Hepatocyte (in vitro differentiated cells): ENCODE measurements at places on chromosomes 2 and 18.

GRCh38 chr18:9756271-9756932, 48.3 kb downstream of the RAB31 start:
- no peak for DNase-seq

- peak; percentile 38 for DNase-seq
Observed at GRCh38 chr2:201118961-201119854, 3.2 kb downstream of the CFLAR start.

DNA sequence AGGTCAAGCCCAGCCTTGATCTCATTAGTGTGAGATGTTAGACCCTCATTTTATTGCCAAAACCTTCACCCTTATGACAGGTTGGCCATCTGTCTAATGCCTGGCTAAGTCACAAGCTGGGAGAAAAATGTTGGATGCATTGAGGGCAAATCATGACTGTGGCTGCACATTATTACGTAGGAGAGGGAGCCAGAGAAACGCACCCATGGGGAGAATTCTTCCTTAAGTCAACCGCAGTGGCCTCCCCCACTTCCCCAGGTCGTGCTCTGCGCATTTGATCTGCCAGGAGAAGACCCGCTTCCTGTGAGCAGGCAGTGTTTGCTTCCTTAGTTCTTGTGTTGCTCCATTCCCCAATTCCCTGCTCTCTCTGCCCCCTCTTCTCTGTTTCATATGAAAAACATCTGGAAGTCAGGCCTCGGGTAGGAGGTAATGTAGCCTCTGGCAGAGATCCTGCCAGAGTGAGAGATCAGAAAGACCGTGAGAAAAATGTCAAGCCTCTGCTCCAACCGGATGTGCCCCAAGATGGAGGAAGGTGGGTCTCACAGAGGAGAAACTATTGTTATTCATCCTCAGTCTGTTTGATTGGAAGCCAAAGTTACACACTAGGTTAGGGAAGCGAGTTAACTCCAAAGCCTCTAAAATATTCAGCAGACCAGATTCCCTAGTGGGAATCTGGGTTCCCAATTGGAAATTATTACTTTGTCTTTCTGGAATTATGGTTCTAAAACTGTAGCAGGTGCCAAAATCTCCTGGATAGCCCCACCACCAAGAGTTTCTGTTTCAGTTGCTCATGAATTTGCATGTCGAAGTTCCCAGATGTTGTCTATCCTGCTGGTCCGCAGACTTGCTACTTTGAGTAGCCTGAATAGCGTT, 144.3 kb upstream of the PELI1 start:
- no peak for DNase-seq

DNA sequence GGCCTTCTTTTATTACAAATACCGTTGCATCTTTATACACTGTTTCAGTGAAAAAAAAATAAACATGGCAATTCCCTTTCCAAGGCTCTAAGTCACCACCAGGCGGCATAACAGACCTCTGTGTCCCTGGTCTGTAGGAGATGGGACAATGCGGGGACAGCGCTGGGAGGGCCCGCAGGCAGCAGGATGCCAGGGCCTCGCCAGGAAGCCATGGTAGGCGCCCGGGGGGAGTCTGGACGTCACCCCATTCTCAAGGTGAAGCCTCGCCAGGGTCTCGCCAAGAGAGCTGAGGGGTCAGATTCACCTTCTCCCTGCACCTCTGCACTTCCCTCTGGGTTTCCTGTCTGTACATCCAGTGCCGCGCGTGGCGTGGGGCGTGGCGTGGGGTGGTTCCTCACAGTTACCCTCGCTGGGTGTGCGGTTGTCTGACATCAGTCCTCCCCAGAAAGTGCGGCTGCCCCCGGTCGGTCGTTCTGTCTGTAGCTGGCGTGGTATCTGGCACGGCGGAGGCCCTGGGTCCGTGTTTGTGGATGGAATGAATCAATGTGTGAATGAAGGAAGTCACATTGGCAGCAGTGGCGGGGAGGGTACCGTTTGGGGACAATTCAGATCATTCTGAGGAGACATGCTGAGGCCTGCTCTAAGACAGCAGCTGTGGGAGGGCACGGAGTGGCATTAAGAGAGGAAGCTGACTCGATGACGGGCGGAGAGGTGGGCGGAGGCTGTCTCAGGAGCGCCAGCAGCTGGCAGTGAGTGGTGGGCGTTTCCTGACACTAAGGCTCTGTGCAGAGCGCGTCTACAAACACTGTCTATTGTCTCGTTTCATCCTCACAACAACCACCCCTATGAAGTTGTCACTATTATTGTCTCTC, 46.0 kb downstream of the LRRFIP1 start:
- peak; percentile 63 for DNase-seq

- DNase-seq, result no peak
Observed at GRCh38 chr2:97751752-97752151, 38.4 kb downstream of the ZAP70 start.

DNA sequence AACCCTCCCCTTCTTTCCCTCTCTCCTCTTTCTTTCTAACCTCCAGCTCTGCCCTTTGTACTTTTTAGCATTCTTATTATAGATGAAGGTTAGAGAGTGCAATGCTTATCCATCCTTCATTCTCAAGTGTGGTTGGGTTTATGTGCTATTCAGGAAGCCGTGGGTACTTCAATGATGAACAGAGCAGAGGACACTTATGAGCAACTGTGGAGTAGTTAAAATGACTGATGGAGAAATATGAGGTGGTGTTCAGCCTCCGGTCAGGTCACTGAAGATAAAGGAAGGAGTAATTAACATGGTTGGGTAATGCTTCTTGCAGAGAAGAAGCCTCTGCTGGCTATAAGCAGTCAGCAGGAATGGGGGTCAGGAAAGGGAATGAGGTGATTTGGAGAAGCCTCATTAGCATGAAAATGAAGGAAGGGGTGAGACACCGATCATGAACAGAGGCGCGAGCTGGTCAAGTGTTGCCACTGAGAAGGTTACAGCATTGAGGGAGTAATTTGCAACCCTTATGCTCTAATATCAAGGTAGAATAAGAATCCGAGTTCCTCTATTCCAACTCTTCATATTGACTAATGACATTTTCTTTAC, 174.7 kb downstream of the LPIN1 start:
- DNase-seq, result no peak

DNA sequence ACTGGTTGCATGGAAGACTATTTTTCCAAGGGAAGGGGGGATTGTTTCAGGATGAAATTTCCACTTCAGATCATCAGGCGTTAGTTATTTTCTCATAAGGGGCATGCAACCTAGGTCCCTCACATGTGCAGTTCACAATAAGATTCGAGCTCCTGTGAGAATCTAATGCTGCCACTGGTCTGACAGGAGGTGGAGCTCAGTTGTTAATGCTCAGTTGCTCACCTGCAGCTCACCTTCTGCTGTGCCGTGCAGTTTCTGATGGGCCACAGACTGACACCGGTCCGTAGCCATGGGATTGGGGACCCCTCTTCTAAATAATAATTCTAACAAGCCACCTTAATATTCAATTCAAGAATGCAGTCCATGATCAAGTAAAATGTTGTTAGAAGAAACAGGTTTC, 34.9 kb downstream of the PLCL1 start:
- no peak for DNase-seq

DNA sequence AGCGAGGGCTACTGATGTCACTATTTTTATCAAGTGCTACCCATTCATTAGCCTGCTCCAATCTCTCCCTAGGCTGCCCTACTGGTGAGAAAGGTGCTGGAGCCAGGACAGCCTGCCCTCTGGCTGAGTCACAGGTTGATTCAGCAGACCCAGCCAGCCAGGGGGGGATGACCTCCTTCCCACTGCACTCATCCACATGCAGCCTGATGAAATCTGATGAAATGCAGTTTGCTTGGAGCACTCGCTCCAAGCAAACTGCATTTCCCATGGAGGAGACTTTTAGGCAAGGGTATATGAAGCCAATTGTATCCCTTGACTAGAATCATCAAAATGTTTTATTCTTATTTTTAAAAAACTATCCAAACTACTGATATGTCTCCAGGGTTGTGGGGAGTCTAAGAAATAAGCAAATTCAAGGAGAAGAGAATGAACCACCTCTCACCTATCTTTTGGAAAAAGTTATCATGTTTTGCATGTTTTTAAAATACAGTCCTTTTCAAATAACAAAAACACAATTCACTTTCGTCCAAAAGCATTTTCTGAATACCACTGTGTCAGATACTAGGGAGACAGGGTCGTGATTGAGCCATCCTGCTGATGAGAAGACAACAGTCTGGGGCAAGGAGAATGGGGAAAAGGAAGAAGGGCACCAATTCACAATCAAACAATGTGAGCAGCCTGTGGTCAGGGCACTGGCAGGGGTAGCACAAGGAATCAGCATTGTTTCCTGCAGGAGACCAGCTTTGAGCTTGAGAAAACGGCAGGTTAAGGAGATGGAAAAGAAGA, 128.3 kb downstream of the AFF3 start:
- peak; percentile 75 for DNase-seq

GRCh38 chr2:231573698-231574421, 18.8 kb upstream of the TEX44 start:
- no peak for DNase-seq

GRCh38 chr18:21112543-21113105, 1.0 kb upstream of the ROCK1 start:
- DNase-seq, result no peak

DNA sequence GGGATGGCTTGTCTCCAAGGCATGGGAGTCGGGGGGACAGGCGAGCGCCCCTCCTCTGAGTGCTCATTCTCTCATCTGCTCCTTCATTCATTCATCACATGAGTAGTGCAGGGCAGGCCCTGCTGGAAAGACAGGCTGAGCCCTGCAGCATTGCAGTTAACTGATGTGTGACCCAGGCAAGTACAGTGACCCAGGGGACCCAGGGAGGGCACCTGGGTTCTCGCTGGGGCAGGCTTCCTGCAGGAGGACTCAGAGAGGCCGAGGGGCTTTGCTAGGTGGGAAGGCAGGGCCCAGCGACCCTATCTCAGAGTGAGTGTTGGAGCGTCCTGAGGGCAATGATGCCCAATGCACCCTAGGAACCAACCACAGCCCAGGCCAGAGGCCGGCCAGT, 30.6 kb downstream of the HJURP start:
- no peak for DNase-seq

- no peak for DNase-seq
Observed at GRCh38 chr2:117738991-117739839, 75.3 kb upstream of the DDX18 start.

DNA sequence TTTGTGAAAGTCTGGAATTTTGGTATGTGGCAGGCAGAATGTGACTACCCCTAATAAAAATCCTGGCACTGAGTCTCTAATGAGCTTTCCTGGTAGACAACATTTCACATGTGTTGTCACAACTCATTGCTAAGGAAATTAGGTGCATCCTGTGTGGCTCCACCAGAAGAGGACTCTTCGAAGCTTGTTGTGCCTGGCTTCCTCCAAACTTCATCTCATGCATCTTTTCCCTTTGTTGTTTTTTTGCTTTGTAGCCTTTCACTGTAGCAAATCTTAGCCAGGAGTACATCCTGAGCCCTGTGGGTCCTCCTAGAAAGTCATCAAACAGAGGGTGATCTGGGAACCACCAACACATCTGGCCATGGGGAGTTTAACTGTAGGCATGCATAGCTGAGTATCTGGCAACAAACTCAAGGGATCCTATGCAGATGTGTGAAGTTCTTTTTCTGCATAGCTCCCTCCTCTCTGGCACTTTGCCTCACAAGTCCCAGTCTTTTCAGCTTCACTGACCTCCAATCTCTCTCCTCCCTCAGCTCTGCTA, 42.1 kb upstream of the SERTAD2 start:
- DNase-seq, result no peak

GRCh38 chr2:239970004-239970623, 55.0 kb downstream of the NDUFA10 start:
- DNase-seq, result no peak

- DNase-seq, result no peak
Observed at GRCh38 chr18:13578400-13578799, 148.0 kb downstream of the FAM210A start.

DNA sequence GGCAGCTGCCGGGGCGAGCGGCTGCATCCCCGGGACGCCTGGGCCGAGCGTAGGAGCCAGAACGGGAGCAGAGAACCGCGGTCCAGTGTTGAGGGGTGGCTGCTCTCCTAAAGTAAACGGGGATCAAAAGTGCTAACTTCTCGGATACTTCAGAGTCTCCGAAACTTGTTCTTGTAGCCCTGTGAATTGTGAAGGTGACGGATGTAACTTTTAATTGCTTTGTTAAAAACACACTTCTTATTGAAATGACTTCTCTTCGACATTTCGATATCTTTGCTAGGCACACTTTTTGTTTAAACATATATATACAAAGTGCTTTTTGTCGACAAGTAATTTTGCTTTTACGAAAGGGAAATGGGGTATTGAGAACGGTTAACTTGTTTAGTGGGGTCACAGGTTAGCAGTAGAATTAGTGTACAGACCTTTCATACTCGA, 540 bp downstream of the ATP9B start:
- DNase-seq, result no peak

DNA sequence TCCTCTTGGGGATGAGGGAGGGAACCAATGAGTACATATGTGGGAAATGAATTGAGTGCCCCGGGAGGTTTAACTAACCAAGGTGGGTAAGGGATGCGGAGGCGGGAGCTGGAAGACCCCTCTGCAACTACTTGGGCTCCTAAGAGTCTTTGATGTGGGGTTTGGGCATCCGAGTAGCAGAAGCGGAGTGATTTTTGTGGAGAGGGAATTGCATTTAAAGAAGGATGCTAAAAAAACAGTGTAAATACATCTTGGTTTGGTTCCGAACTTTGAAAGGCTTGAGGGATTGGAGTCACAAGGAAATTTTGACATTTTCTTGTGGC, 215.7 kb downstream of the MCFD2 start:
- no peak for DNase-seq

DNA sequence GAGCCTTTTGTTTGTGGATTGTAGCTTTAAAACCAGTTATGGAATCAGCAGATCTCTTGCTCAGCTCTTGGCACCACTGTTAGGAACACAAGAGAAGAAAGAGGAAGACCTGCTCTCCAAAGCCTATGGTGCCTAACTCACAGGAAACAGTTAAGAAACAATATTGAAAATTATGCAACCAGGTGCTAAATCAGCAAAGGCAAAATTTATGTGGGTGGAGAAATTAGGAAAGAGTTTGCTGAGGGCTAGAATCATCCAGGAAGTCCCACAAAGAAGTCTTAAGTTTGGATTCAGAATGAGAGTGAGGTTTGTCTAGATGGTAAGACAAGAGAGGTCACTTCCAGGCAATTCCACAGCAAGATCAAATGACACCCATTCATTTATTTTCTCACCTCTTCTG, 49.4 kb downstream of the AOX1 start:
- no peak for DNase-seq

DNA sequence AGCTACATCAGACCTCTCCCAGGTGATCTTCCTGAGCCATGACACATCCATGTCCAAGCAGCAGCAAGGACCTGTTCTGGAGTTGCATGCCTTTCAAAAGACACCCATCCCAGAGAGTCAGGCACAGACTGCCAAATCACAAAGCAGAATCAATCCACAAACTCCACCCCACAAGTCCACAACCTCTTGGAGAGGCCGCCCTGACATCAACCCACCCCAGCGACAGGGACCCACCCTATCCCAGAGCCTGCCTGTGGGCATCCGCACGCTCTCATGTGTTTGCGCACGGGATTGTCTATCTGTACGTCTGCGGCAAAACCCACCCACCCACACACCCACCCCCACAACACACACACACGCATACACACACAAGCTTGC, 11.9 kb downstream of the SMAD7 start:
- no peak for DNase-seq

- DNase-seq, result peak; percentile 11
Observed at GRCh38 chr2:67625178-67625577, 228.0 kb downstream of the ETAA1 start.
